ENCODE measurements at places on chromosomes 16 and 17.

DNA sequence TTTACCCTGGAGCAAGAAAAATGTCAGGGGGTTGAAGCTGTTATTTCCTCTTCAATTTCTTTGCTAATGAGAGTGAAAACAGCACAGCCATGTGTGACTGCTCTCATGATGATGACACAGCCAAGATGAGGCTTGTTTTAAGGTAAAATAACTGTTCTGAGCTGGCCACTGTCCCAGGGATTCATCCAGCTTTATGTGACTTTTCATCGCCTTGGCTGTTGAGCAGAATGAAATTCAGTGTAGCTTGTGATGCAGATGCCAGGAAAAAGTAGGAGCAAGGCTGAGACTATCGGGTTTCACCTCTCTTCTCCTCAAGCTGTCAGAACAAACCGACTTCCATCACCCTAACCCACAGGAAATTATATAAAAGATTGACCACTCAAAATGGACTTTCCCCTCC is 361.8 kb upstream of the CDH5 start:
- no peak for DNase-seq

GRCh38 chr17:47733674-47734410 is 806 bp downstream of the TBX21 start:
- DNase-seq: no peak

DNA sequence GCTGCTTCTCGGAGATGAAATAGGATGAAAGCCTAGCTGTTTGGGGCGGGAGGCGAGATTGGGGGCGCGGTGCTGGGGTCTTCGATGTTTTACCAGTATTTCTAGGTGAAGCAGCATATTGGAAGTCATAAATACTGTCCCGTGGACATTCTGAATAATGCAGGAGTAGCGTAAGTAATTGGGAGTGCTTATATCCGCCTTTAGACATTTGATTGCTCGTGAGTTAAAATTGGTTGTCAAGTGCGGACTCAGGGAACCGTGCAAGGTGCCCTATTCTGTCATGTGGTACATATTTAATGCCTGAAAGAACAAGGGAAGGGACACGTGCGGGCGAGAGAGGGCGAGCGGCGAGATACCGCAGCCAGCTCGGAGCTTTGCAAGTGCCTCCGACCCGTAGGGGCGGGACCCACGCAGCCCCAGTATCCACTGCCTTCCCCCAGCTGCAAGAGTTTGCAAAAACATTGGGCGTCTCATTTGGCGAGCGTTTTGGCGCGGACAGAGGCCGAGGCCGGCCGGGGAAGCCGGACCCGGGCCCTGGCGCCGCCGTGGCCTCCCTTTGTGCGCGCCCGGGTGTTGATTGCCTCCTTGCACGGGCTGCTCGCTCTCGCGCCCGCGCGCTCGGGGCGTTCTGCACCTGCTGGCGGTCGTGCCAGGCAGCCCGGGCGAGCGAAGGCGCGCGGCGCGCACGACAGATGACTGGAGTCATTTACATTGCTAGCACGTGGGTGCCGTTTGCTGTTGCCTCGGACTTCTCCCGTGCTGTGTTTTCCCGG is 849.8 kb upstream of the RBFOX1 start:
- no peak for DNase-seq

DNA sequence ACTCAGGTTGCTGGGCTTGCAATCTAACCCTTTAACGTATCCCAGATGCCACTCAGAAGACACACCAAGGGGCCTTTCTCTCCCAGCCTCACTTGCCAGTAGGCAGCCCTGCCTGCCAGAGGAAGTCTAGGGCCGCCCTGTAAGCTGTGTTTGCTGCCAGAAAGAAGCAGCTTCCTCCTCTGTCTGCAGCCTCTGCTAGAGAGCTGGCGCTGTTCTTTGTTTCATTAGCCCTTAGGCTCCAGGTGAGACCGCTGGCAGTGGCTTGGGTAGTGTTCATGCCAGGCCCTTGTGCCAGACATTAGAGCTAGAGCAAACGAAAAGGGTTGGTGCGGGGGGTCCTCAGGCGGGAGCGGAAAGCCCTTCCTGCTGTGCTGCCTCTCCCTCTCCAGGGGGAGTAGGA is 8.9 kb downstream of the CTRL start:
- no peak for DNase-seq

DNA sequence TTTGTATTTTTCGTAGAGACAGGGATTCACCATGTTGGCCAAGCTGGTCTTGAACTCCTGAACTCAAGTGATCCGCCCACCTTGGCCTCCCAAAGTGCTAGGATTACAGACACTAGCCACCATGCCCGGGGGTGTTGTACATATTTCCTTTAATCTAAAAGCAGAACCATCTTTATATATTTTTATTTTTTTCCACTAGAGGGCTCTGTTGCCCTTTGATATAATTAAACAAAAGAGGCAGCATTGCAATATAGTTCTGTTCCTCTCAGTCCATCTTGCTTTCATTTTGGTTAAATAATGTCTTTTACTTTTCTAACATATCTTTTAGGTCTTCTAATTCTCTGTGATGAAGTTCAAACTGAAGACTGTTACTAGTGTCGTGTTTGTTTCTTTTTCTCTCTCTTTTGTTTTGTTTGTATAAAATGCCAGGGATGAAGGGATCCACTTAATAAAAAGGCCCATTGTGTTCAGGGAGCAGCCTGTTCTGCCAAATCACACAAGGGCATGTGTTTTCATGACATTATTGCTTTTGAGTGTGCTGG is 23.4 kb downstream of the WWOX start:
- DNase-seq: peak; percentile 63

GRCh38 chr16:55540221-55540620 is 26.3 kb upstream of the CAPNS2 start:
- no peak for DNase-seq

- peak; percentile 14 for DNase-seq
Measured at GRCh38 chr17:55825213-55825612, 74.4 kb downstream of the PCTP start.

GRCh38 chr16:23316634-23317265 is 14.6 kb downstream of the SCNN1B start:
- no peak for DNase-seq

DNA sequence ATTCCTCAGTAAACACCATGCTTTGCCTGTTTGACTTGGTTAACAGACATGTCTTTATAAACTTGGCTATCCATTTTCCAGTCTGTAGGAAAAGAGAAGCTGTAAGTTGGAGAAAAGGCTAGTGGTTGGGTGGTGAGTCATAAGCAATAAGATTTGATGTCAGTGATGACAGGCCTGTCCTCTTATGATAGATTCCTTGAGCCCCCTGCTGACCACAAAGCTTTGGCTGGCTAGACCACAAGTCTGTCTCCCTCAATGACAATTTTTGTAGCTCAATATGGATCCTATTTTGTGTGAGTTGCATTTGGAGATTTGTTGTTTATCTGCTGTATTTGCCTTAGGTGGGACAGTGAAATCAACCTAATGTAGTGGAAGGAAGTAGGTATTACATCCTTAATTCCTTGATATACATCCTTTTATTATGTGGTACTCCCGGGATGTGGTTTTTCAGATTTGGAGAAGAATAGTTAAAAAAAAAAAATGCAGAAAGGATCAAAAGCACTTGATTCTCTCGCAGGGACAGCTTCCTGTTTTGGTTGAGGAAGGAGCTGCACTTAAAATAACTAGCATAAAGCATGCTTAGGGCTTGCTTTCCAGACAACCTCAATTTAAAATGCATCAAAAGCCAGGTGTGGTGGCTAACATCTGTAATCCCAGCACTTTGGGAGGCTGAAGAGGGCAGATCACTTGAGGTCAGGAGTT is 67.4 kb downstream of the SIAH1 start:
- peak; percentile 59 for DNase-seq

DNA sequence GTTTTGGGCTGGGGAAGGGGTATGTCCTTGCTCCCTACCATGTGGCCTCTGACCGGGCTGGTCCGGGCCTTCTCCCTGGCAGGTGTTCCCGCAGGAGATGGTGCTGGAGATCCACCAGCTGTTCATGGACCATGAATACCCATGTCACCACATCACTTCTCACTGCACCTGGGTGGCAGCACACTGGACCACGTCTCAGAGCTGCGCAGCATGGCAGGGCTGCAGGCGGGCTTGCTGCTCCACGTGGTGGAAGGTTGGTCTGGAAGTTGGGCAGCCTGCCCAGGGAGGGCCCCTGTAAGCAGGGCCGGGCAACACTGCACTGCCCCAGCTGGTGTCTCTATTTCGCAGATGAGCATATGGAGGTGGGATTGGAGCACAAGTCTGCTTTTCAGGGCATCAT is 169.5 kb upstream of the ZNF267 start:
- DNase-seq: no peak

GRCh38 chr16:26149364-26150190 is 457.8 kb downstream of the HS3ST4 start:
- no peak for DNase-seq

- DNase-seq: no peak
Measured at GRCh38 chr17:41004397-41004796, 4.5 kb downstream of the KRTAP3-1 start.

GRCh38 chr17:19533718-19534561 is at the start of gene SLC47A1:
Gene SLC47A1, plus strand, starts transcription at chr17:19533854. Its CDS starts 86 bp downstream, at chr17:19533940.
- DNase-seq: no peak

DNA sequence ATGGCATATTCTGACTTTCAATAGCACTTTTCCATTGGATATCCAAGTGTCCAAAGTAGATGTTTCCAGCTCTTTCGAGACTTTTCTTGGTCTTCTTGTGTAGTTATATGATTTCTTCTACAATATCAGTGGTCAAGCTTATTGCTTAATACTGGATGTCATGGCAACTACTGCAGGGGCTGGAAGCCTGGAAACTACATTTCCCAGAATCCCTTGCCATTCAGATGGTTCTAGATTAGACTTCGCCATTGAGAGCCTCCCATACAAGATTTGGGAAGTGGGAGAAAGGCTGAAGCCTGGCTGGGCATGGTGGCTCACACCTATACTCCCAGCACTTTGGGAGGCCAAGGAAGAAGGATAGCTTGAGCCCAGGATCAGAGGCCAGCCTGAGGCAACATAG is 153.6 kb downstream of the C16orf95 start:
- DNase-seq: no peak

DNA sequence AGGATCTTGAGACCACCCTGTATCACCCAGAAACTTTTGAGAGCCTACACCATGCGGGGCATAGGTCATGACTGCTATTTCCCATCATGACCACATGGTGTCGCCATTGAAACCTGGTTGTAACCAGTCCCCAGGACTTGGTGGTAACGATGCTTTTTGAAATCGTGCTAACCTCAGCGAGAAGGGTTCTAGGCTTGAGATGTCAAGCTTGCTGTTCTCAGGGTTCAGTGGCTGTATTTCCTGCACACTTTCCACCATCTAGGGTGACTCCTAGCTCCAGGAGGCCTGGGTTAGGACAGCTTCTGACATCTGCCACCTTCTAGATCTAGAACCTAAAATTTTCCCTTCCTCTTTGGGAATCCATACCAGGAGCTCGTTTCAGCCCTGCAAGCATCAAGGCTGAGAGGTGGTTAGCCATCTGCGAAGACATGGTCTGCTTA is 13.0 kb upstream of the SPNS3 start:
- DNase-seq: peak; percentile 80

GRCh38 chr16:74942977-74943918 is 41.7 kb downstream of the WDR59 start:
- no peak for DNase-seq

GRCh38 chr16:25799816-25800215 is 108.1 kb downstream of the HS3ST4 start:
- DNase-seq: no peak

- DNase-seq: no peak
Measured at GRCh38 chr16:58012481-58012880, 11.3 kb downstream of the USB1 start.

DNA sequence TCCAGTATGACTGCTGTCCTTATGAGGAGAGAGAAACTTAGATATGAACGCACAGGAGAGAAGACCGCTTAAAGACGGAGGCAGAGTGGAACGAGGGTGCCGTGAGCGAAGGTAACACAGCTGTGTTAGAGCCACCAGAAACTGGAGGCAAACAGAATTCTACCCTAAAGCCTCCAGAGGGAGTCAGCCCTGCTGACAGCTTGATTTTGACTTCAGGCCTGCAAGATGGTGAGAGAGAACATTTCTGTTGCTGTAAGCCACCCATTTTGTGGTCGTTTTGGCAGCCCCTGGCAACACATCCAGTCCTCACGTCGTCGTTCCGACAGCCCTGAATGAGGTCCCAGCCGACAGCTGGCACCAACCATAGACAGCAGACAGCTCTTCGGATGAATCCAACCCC is 2.8 kb upstream of the SPATA2L start:
- DNase-seq: no peak

DNA sequence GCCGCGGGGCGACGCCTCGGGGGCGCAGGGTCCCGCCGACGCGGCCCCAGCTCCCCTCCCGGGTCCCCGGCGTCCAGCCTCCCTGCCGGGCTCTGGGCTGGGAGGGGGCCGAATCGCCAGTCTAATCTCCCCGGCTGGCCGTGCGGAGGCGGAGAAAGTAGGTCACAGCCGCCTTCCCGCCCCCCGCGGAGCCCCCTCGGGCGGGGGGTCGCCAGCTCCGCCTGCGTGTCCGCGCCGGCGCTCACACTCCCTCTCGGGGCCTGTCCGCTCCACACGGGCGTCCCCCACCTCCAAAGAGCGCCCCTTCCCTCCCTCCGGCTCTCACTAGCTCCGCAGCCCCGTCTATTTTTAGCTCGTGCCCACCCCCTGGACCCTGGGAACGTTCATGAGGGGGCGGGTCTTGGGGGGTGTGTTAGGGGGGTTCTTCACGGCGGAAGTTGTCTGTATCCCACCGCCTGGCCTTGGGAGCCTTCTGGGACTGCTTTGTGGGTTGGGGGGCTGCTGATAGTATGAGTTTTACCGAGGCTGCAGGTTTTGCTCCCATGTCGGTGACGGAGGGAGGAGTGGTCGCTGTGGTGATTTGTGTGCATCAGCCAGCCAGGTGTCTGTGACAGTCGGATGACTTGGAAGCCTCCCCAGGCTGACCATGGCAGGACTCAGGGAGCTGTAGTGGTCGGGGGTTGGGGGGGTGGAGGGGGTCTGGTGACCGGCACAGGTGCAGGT is 1.1 kb downstream of the ATP1B2 start:
- no peak for DNase-seq

GRCh38 chr16:69199382-69199781 is 12.4 kb downstream of the SNTB2 start:
- peak; percentile 91 for DNase-seq

DNA sequence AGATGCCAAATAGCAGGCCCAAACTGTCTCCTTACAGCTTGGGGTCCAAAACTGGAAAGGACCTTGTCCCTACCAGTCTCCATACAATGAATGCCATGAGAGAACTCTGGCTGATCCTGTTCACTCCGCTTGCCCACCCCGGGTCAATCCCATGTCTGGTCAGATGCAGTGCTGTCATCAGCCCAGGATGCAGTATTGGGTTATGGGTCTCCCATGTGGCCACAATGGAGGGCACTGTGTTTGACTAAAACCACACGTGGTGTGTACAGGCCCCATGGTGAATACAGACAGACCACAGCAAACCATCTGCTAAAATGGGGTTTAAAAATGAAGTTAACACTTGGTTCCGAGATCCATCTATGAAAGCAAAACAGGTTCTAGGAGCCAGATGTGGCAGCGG is 20.4 kb downstream of the TRIM16 start:
- no peak for DNase-seq

DNA sequence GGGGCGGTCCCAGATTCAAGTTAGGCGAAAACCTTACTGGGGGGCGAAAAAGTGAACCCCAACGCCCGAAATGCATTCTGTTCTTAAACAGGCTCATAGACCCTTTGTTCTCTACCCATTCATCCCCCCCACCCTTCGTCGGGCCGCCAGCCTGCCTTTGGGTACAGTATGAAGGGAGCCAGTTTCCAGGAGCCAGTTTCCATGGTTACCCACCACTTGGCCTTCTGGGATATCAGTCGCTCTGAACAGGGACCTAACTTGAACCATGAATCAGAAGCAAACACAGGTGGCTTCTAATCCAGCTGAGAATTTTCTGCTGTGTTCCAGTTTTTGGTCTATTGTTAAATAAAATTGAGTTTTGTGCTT is 532 bp downstream of the DHX40 start:
- peak; percentile 88 for DNase-seq

- DNase-seq: no peak
Measured at GRCh38 chr16:56222474-56222997, 31.2 kb downstream of the GNAO1 start.

Data from renal cortical epithelial cell (primary cell).